Fibroblast of skin of back (primary cell): ENCODE measurements at places on chromosomes 4 and X.

- DNase-seq: peak; percentile 55
These were observed 41.8 kb downstream of the RPS6KA3 start for GRCh38 chrX:20224814-20225487.

DNA sequence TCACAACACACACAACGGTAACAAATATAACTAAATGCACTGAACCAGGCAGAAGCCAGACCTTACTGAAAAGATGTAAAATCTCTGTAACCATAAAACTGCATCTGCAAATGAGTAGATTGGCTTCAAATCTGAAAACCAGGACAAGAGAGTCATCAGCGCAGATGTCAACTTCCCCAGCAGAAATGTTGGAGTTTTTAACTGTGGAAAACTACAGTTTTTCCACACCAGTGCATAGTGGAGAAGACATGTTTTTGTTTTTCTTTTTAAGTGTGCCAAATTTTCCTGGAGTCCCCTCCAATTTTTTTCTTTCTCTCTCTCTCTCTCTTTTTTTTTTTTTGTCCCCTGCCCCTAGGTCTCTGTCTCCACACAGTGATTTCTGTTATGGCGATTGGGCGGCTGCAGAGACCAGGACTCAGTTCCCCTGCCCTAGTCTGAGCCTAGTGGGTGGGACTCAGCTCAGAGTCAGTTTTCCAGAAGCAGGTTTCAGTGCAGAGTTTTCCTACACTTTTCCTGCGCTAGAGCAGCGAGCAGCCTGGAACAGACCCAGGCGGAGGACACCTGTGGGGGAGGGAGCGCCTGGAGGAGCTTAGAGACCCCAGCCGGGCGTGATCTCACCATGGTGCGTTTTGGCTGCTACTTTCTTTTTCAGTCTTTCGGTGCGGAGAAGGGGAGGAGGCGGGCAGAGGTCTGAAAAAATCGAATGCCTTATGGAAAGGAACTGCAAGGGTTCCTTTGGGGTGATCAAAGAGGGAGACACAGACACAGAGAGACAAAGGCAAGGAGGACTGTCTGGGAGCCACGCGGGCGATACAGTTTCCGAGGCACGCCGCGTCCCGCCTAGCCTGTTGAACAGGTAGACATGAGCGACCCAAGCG is at the start of gene GUCY1A1:
Gene GUCY1A1, plus strand, starts transcription at position 505 of the 878 bp plus-strand sequence. CDS start 30,020 bp downstream, outside the sequence.
- DNase-seq: no peak

GRCh38 chr4:26094076-26094475 is 180.1 kb downstream of the SMIM20 start:
- DNase-seq: no peak

DNA sequence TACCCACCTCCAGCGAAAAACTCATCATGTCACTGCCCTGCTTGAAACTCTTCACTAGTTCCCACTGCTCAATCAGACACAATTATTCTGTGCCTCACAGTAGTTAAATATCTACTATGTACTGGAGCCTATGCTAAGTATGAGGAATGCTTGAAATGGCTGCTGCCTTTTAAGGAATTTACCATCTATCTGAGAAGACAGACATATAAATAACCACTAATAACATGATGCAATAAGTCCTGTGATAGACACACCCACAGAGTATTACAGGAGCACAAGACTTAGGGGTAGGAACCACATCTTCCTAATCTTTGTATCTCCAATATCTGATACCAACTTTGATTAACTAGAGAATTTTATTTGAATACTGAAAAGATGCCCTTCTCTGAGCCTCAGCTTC is 21.1 kb downstream of the SLC25A53 start:
- peak; percentile 14 for DNase-seq

GRCh38 chr4:140330311-140330900 is 43.0 kb upstream of the SCOC start:
- peak; percentile 48 for DNase-seq

DNA sequence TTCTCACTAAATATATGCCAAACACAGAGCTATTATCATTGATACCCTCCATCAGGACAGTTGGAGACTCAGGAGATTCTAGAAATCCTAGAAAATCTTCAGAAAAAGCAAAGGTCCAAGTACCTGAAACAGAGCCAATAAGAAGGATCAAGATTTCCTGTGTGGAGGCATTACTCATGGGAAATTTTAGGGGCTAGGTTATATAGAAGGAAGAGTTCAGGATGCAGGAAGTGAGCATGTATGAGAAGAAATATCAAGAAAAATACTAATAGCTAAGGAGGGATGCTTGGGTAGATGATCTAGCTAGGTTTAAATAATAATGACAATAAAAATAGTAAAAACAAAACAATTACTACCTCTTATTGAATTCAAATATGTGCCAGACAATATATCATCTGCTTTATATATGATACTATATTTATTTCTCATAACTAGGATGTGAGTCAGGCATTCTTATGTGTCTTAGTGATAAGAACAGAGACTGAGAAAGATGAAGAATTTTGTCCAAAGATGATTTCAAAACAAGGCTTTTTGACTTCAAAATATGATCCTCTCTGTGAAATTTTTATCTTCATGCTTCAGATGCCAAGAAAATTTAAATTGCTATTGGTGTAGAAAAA is 66.4 kb upstream of the HHIP start:
- peak; percentile 94 for DNase-seq

GRCh38 chr4:108492816-108493595 is 127.4 kb upstream of the RPL34 start:
- peak; percentile 24 for DNase-seq

- DNase-seq: no peak
These were observed 41.1 kb upstream of the AFF2 start for GRCh38 chrX:148459343-148459742.

DNA sequence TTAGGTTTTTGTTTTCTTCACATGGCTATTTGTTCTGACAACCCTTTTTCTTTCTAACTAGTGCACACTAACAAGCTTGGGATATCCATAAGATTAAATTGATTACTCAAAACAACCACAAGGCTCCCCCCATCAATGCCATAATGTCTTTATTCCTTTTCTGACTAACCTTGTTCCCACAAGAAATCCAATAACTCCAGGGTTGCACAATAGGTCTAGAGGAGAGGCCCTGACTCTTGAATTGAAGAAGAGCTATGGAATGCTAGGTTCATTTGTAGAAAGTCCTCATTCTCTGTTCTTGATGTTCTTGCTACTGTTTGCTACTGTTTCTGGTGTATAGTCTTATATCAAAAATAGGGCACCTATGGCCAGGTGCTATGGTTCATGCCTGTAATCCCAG is 71.0 kb downstream of the PRRG1 start:
- DNase-seq: no peak

DNA sequence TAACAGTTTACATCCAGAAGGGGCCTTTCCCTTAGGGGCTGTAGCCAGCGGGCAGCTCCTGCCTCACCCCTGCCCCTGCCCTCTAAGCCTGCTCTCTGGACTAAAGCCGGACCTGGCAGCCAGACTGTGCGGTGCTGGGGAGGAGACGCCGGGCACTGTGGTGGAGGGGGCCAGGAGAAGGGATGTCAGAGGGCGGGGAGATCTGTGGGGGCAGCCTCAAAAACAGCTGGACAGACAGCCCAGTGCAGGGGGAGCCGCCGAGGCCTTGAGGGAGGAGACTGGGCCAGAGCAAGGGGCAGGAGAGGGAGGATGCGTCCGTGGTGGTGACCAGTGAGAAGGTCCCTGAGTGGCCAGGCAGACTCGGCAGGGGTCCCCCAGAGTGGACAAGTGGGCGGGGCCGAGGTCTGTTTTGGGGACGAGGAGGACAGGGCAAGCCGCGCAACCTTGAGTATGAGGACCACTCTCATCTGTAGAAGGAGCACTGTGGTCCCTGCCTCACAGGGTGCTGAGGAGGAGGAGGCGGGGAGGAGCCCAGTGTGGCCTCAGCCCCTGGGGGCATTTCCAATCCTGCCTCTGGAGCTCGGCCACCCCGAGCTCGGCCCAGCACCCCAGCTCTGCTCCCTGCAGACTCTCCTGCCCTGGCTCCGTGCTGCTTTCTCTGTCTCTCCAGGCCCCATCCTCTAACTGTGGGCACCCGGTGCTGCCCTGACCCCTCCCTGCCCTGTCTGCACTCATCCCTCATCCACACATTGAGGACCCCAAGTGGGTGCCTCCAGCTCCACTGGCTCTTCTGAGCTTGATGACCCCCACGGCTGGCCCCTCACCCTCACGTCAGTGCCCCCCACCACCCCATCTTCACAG is 59.2 kb upstream of the NKX1-1 start:
- DNase-seq: no peak

DNA sequence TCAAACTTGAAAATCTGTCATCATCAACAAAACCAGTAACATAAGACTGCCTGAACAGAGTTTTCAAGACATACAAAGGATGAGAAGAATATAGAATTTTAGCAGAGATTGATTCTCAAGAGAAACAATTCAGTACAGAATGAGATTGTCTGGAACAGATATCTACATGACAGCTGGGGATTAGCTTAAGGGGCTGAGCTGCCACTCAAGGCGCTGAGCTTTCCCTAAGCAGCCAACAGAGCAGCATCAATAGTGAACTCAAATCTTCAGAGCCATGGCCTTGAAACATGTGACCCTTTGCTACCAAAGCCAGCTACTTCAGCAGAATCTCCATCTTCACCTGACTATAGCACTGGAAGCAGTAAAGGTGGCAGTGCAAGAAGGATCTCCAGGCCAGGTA is 24.3 kb upstream of the PCDH10 start:
- DNase-seq: no peak

GRCh38 chr4:113756005-113756410 is 5.5 kb downstream of the CAMK2D start:
- DNase-seq: peak; percentile 80

DNA sequence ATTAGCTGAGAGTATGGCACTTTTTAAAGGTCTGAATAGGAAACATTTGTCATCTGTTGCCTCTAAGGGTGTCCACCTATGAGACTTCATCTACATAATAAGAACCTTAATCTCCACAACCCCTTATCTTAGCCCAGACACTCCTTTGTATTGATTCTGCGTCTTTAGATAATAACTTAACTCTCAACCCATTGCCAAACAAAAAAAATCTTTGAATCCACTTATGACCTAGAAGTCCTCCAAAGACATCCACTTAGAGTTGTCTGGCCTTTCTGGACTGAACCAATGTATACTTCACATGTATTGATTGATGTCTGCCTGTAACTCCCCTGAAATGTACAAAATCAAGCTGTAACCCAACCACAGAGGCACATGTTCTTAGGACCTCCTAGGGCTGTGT is 66.0 kb upstream of the CHRNA9 start:
- no peak for DNase-seq

DNA sequence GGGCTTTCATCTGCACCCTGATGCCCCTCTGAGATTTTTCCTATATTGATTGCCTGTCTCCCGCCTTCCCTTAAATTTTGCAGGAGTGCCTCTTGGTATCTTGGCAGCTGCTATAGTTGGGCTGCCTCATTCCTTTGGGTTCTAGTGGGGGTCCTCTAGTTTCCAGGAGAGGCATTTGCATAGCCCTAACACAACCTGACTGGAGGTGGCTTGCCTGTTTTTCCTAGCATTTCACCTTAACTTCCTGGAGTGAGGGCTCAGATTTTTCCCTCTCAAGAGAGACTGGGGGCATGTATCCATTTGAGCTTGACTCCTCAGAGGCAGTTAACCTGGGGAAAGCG is 46.0 kb downstream of the UGT2A3 start:
- no peak for DNase-seq

- DNase-seq: no peak
These were observed 19.1 kb downstream of the STARD8 start for GRCh38 chrX:68666580-68666979.

DNA sequence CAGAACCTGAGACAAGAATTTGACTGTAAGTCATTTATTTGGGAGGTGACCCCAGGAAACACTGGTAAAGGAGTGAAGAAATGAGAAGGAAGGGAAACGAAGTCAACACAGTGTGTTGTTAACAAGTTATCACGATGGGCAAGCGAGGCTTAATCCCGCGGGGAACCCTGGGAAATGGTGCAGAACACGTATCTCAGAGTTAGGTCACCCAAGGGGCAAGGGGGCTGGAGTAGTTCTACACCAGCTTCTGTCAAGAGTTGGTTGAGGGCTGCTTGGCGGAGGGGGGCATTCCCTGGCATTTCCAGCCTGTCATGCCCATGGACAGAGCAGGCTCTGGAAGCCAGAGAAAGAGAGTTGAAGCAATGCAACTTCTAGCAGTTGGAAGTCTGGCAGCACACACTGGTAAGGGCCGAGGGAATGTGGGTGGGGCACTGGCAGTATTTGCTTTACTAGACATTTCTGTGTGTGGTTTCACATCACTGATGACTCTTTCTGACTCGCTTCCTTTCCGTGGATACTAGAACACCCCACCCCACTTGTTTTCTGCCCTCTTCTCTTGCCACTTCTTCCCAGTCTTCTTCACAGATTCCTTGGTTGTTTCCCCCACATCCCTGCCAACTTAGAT is 52.2 kb upstream of the ADGRG2 start:
- peak; percentile 81 for DNase-seq

DNA sequence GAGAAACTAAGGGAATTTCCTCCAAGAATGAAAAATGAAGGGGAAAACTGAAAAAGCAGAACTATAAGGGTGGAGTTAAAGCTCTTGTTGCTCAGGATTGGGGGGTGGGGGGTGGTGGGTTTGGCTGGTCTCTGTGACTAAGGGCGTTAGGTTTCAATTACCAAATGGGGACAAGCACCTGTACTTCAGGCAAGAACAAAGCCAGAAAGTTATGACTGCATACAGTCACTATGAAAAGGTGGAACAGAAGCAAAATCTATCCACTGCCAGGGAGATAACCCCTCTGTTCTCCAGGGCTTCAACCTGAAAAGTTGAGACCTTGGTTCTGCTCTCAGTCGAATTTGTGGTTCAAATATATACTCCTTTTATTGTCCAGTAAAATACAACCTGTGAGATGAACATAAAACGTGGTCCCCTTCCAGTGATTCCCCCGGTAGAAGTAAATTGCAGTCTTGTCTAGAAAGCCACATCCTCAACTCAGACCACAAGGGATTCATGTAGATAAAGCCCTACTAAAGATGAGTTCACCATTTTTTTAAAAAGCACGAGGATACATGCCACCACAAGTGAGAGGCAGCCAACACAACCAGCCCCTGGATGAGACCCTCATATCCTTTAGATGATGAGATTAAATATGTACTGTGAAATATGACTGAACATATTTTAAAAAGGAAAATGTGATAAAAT is 257.1 kb upstream of the RPS6KA3 start:
- no peak for DNase-seq
